ENCODE measurements at places on chromosomes 3 and 15. TPM values are rescaled to one million over a fixed set of nuclear protein-coding genes. Genes with fewer than 3 reads are reported as not detected.

Gene SI
- total RNA-seq = 0.20 TPM

Gene EPB42
- total RNA-seq = not detected

Gene C3orf20
- total RNA-seq = not detected

Gene ARHGEF26
- total RNA-seq = 8.3 TPM

Gene CTXN2
- total RNA-seq = not detected

Gene FAM131A
- 21.4 TPM for total RNA-seq

Gene NPTN
- total RNA-seq = 108 TPM

Gene GLDN
- total RNA-seq = 2.3 TPM

Gene TYRO3
- total RNA-seq = 12.3 TPM

Gene CP
- not detected for total RNA-seq

Gene OR5K2
- not detected for total RNA-seq

Gene HCN4
- not detected for total RNA-seq

Gene UNC13C
- not detected for total RNA-seq

Gene FOXB1
- total RNA-seq = 0.05 TPM

Gene IGF2BP2
- total RNA-seq = 29.8 TPM

Gene MYLK
- total RNA-seq = 20.5 TPM

Gene RPP25
- 68.1 TPM for total RNA-seq

Gene MME
- 0.03 TPM for total RNA-seq

Gene CPN2
- total RNA-seq = not detected
